ENCODE measurements at places on chromosomes 5 and 9.
A peak's percentile ranks its signal among the peaks of the same experiment; 100 is the strongest.

DNA sequence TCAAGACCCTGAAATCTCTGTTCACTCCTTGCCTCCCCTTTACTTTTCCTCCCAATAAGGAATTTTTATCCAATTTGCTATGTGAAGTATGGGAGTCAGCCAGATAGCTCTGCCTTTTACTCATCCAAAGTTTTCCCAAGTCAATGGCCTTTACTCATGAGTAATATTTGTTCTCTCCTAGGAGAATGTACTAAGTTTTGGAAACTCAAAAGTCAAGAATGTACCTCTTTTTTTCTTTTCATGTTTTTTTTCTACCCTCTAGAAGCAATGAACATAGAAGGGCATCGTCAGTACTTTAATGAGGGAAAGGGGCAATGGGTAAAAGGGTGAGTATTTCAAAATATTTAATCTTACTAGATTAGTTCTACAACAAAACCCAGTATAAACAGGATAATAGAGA is 140.2 kb upstream of the SGCD start:
- no peak for DNase-seq

GRCh38 chr5:107739661-107740060 is 68.9 kb upstream of the EFNA5 start:
- DNase-seq: no peak

DNA sequence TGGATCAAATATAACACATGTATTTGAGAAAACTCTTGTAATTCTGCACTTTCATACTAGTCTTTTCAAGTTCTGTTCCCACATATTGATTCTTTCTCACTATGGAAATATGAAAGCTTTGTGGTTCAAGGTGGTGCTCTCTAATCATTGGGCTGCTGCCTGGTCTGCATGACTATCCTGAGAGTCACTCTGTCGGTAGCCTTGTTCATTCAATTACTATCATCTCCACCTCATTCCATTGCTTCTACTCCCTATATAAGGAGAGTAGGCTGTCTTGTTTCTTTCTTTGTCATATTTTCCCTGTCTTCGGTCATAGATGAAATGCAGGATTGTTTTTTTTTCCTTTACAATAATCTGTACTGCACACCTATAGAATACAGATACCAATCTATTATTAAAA is 341.4 kb upstream of the ACTBL2 start:
- no peak for DNase-seq

- no peak for DNase-seq
These were observed 24.9 kb downstream of the KCNV2 start for GRCh38 chr9:2742214-2742613.

DNA sequence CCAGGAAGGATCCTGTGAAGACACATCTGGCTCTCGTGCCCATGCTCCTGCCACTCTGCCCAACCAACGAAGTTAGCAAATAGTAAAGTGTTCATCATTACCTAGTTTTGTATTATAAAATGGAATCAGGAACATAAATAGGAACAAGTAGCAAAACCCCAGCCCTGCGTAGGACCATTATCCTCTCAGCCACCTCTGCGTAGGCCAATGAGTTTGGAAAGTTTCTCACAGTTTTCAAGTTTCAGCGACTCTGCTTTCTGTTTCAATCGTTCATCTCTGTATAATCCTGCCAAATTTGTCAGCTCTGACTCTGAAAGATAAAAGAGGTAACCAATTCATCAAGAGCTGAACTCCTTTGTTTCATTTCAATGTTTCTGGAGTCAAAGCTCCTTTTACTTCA is 10.1 kb upstream of the SPATA24 start:
- DNase-seq: no peak

GRCh38 chr9:78030553-78031443 is 813 bp downstream of the GNAQ start:
- peak; percentile 67 for DNase-seq

- no peak for DNase-seq
These were observed 130.8 kb downstream of the C9orf152 start for GRCh38 chr9:110076894-110077725.

DNA sequence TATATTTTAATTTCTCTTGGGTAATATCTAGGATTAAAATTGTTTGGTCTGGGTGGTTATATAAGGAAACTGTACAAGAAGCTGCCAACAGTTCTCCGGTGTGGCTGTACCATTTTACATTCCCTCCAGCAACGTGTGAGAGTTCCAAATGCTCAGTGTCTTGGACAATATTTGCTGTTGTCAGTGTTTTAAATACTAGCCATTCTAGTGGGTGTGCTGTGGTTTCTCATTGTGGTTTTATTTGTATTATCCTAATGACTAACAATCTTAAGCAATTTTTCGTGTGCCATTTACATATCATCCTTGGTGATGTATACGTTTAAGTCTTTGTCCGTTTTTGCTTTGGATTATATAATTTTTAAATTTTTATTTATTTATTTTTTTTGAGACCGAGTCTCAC is 34.0 kb downstream of the TNFSF15 start:
- no peak for DNase-seq

- no peak for DNase-seq
These were observed 100.2 kb upstream of the TBCA start for GRCh38 chr5:77876316-77876715.

- no peak for DNase-seq
These were observed 405.3 kb downstream of the TLR4 start for GRCh38 chr9:118109542-118109941.

GRCh38 chr5:134963098-134963497 is 4.6 kb upstream of the CATSPER3 start:
- no peak for DNase-seq

DNA sequence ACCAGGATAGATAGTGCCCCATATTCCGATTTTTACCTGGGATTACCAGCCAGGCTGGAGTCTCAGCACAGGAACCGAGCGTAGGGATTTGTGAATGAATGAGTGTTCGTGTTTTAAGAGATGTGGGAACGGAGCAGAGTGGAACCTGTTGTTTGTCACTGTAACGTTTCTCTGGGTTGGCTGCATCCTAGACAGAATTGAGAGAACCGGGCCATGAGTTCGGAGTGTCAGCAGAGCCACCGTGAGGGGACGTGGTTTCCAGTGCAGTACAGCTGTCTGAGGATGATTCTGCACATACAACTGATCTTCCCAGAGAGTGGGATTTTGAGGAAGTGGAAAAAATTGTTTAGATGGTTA is 1.2 kb downstream of the PDE8B start:
- DNase-seq: no peak

- no peak for DNase-seq
These were observed 28.2 kb downstream of the C9orf152 start for GRCh38 chr9:110179734-110180133.

GRCh38 chr5:69202497-69202896 is 13.1 kb downstream of the CENPH start:
- no peak for DNase-seq

GRCh38 chr9:72955126-72955455 is 2.2 kb upstream of the ALDH1A1 start:
- no peak for DNase-seq

DNA sequence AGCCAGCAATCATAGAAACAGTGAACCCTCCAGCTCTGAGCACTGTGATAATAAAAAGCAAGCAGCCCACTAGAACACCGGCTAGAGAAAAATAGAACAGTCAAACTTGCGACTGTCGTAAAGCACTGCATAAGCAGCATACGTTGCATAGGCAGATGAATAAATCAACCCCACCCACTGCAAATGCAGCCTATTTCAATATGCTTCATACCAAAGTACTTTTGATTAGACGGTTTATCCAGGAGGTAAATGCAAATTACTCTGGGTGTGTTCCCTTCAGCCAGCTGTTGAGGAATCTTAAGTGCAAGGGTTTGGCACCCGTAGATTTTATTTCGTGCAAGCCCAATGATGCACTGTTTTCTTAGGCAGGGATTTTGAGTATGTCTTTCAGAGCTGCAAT is 32.1 kb upstream of the ANKRD18A start:
- no peak for DNase-seq

GRCh38 chr5:34554641-34555040 is 101.5 kb upstream of the RAI14 start:
- DNase-seq: no peak

GRCh38 chr5:141338538-141339306 is at the start of gene PCDHGA2:
TSS of gene PCDHGA2 (plus strand) at chr5:141338760.
- no peak for DNase-seq

- DNase-seq: no peak
These were observed 6.1 kb downstream of the TNC start for GRCh38 chr9:115111874-115112273.

Measured in left lobe of liver (tissue), 2 donors.